Right ventricle myocardium inferior (tissue), 1 donor: ENCODE measurements at places on chromosomes 7 and 10.

- no peak for DNase-seq
Observed at GRCh38 chr7:123432601-123433000, 101.8 kb downstream of the IQUB start.

DNA sequence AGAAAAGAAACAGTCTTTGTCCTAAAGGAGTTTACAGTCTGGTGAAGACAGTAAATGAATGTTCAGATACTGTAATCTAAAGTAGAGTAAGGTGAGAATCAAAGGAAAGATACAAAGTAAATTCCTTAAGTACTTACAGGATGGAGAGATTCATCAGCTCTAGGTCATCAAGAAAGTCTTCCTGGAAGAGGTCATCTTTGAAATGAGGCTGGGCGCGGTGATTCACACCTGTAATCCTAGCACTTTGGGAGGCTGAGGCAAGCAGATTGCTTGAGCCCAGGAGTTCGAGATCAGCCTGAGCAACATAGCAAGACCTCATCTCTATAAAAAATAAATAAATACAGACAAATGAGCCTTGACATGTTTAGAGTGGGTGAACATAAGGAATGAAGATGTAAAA is 18.3 kb downstream of the FHIP2A start:
- DNase-seq: no peak

DNA sequence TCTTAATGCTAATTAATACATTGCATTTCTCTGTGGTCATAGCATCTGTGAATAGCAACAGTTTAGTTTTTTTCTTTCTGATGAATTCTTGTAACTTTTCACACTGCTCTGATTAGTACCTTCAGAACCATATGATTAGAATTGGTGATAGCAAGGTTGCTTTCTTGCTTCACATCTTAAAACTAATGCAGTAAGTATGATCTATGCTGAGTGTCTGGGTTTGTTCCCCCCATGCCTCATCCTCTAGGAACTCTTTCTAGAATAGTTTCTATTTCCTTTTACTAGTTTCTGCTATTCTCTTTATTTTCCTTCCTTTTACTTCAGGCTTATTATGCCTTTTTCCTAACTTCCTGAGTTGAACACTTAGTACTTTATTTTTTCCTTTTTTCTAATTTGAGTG is 32.4 kb downstream of the TES start:
- no peak for DNase-seq

- peak; percentile 64 for DNase-seq
Observed at GRCh38 chr7:2032876-2033407, 199.8 kb downstream of the MAD1L1 start.

- no peak for DNase-seq
Observed at GRCh38 chr10:123157210-123157609, 3.0 kb downstream of the BUB3 start.

- peak; percentile 60 for DNase-seq
Observed at GRCh38 chr7:1563981-1564602, 5.7 kb downstream of the PSMG3 start.

DNA sequence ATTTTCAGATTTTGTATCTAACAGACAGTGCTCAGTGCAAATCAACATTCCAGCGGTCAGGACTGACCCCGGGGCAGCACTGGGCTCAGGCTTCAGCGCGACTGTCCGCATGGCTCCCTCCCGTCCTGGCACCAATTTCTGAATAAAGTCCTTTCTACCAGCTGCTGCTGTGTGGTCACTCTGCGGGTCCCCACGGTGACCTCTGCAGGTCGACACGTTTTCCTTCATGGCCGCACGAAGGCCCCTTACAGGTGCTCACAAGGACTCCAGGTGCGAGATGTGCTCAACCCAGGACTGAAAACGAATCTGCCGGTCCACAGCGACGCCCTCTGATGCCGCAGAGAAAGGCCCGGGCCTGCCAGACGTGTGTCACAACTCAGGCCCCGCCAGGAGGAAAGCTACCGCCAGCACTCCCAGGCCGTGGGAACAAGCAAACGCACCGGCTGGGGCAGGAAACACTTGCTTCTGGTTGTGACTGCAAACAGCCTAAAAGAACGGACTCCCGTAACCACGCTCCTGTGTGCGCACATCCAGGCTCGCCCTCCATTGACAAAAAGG is 3.7 kb upstream of the UTF1 start:
- DNase-seq: no peak
